HuH-7 (cell line): ENCODE measurements at places on chromosomes 6 and 20.

GRCh38 chr6:1942834-1943233 is 302.6 kb downstream of the GMDS start:
- no peak for DNase-seq

GRCh38 chr20:45611054-45611453 is 18.5 kb upstream of the WFDC10A start:
- DNase-seq, result no peak

- DNase-seq, result no peak
Measured at GRCh38 chr6:170076466-170077165, 214.3 kb downstream of the DLL1 start.

DNA sequence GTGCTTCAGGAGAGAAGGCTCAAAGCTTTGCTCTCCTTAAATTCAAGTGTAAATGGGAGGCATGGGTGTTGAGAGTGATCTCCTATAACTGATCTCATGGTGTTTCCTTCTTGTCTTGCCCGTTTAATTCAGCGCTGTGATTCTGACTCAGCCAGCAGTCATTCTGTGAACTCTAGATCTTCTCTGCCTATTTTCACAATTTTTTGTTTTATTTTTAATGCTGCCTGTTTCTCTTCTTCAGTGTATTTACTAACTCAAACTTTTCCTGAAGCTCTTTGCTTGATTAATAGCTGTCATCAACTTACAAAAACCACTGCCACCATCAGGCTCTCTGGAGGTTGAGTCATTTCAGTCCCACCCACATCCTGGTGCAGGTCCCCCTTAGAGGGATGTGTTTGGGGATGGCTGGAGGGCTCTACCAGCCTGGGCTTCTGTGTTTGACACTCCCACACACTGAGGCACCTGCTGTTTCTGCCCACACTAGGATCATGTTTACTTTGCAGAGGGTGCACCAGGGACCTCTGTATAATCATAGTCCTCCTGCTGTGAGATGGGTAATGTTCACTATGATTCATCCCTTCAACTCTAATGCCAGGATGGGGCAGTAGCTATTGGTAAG is 94.0 kb downstream of the SHLD1 start:
- no peak for DNase-seq

DNA sequence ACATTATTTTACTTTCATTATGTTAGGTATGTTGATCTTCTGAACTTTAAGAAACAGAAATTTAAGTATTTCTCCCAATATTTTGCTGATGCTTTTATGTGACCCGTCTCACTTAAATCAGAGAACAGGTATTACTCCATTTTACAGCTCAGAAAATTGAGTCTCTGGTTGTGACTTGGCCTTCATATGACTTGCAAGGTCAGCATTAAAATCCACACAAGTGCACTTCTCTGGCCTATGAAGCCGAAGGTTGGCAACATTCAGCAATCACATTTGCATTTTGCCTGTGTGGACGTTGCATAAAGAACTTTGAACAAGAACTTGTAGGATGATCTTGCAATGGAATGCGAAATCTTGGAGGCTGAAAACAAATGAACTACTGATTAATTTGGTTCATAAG is 10.1 kb upstream of the MYLIP start:
- no peak for DNase-seq
